ENCODE measurements at places on chromosomes 13 and 19.

DNA sequence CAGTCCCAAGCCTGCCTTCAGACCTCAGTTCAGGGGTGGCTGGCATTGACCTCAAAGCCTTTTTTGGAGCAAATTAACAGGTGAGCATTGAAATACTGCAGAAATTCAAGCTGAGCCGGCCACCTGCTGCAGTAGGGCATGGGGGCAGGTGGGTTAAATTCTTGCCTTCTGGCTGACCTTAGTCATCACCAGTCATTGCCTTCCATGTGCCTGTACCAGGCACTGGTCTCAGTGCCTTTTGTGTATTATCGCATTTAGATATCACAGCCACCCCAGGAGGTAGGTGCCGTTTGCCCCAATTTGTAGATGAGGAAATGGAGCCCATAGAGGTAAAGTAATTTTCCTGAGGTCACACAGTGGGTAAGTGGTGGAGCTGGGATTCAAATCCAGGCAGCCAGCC lies 7.2 kb downstream of the PPP1R37 start:
- no peak for DNase-seq

- no peak for DNase-seq
Measured at GRCh38 chr19:18704054-18704453, 20.6 kb downstream of the CRTC1 start.

DNA sequence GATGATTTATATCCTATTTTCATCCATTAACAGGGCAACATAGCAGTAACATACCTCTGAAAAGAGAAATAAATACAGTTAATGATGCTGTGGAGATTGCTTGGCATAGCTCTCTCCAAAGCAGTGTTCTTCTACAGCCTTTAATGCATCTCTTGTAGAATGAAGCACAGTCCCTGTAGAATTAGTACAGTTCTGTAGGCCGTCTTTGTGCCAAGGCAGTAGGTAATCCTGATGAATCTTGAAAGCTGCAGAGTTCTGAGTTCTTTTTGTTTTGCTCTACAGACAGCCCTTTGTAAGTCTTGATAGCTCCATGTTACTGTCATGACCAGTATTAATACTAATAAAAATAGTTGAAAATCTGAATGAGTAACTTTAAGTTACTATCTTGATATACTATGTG lies 184.2 kb downstream of the MAB21L1 start:
- no peak for DNase-seq

GRCh38 chr13:36819739-36820090 lies 693 bp downstream of the RFXAP start:
- no peak for DNase-seq

DNA sequence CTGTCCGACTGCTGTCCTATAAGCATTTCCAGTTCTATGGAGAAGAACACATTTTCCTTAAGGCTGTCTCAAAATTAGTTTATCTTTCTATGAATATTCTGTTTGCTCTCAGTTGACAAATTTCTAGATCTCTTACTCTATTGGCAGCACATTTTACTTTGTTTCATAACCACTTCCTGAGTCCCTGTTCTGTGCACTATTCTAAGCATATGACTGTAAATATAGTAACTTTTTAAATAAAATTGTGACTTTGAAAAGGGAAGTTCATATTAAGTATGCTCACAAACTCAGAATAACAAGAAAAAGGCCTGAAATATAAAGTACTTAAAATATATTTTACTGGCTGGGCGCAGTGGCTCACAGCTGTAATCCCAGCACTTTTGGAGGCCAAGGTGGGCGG lies 56.5 kb upstream of the HTR2A start:
- peak; percentile 68 for DNase-seq

DNA sequence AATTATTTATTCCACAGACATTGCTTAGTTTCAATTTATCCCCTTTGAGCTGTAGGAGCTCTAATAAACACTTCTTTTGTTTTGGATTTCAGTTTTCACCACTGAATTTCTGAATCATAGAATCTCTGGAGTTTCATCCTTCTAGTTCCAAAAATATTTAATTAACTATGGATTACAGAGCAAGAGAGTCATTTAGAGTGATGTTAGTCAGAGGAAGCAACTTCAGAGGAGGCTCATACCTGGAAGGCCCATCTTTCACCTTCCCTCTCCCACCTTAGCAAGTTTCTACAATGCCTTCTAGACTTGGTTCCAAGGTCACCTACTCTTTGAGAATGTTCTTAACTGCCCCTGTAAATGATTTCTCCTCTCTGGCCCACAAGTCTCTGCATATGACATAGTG lies 353.2 kb downstream of the SPRY2 start:
- DNase-seq, result no peak

DNA sequence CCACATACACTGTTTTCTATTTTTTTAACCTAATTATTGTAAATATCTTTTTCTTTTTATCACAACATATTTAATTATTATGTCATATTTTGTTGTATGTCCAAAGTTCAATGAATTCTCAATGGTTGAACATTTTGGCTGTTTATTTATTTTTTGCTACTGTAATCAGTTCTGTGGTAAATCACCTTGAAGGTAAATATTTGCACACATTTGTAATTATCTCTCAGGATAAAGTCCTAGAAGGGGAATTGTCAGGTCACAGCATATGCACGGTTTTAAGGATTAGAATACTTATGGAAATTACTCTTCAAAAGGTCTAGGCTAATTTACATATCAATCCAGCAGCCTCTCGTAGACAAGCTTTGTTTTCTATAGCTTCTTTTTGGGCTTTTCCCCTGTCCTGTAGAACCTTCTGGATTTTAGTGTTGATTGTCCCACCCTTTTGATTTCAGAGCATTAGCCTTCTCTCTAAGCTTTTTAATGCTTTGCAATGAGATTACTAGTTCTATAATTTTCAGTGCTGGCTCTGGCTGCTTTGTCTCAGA lies 362.6 kb downstream of the KCNRG start:
- DNase-seq, result no peak

DNA sequence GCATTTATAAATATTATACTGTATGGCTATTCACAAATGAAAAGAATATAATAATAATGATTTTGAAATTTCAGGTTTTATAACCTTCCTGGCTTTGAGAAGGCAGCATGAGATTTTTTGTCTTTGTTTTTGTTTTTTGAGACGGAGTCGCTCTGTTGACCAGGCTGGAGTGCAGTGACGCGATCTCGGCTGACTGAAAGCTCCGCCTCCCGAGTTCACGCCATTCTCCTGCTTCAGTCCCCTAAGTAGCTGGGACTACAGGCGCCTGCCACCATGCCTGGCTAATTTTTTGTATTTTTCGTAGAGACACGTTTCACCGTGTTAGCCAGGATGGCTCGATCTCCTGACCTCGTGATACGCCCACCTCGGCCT lies 64.1 kb downstream of the ZNF429 start:
- no peak for DNase-seq

DNA sequence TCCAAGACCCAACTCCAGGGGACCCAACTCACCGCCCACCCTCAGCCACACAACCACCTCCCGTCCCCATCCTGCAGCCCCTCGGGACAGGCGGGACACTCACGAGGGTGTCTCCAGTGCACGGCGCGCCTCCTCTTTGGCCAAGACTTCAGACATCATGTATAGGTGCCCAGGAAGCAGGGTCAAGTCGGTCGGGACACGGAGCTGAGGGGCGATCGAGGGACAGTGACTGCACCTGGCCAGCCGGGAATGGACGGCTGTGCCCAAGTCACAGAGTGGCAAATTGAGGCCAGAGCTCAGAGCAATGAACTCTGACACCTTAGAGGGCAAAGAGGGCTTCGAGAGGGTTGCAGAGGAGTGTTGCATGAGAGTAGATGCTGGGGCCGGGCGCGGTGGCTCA lies 8.8 kb downstream of the STAP2 start:
- DNase-seq, result no peak

DNA sequence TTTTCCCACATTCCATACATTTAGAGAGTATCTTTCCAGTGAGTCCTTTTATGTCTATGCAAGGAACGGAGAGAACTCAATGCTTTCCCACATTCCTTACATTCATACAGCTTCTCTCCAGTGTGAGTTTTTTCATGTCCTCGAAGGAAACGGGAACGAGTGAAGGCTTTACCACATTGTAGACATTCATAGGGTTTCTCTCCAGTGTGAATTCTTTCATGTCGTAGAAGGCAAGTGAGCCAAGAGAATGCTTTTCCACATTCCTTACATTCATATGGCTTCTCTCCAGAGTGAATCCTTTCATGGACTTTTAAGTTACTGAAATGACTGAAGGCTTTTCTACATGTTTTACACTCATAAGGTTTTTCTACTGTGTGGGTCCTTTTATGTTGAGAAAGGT lies 17.1 kb downstream of the ZNF823 start:
- no peak for DNase-seq

- no peak for DNase-seq
Measured at GRCh38 chr13:110110783-110111182, 196.2 kb downstream of the COL4A1 start.

DNA sequence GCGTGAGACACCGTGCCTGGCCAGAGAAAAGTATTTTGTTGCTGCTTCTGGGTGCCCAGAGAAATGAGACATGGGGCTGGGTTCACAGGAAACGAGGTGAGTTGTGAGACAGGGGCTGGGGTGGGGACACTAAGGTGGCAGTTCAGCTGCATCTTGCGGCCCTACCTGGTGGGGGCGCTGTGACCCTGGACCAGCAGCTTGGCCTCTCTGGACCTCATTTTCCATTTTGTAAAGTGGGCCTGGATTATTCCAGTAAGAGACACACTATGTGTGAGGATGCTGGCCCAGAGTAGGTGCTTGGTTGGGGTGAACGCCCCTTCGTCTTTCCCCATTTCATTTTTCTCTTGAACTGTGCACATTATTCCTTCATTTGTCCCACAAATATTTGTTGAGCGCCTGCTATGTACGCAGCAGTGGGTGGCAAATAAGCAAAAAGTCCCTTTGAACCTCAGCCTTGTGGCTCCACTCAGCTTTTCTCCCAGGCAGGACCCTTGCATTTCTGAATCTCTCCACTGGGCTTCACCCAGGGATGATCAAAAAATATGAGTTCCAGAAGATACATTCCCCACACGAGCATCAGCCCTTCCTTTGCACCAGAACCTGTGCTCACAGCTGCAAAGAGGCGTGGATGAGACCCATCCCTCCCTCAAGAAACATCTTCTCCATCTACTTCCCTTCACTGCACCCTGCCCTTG lies 26.6 kb upstream of the OR10H1 start:
- DNase-seq, result no peak

DNA sequence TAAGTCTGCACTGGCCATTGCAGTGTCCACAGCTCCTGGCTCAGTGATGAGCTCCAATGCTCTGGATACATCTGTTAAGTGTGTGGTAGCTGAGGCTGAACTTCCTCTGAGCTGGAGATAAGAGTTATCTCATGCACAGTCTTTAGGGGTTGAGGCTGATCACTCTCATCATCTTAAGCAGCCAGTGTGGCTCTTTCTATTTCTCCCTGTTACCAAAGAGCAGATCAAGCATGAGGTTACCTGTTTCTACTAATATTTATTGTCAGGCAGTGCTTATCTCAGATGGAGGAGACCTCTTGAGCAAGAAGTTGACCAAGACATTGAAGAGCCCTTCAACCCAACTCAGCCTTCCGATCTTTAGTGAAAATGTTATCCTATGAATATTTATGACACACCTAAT lies 6.6 kb upstream of the OR10H2 start:
- DNase-seq, result no peak

GRCh38 chr13:90947976-90948375 lies 399.5 kb upstream of the MIR17HG start:
- no peak for DNase-seq

DNA sequence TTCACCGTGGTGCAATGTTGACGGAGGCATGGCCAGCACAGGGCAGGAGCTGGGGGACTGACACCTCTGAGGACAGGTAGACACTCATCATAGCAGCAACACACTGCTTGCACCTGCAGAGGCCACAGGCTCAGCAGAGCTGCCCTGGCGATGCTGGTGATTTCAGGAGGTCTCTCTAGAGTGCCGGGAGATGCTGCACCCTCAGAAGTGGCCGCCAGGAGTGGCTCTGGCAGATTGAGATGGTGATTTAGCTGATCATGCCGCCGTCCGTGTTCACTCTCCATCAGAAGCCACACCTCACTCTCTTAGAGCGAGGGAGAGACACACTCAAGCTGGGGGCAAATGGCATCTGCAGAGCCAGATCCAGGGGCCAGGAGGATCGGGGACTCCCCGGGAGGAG lies 244.6 kb upstream of the SGCG start:
- no peak for DNase-seq

GRCh38 chr13:102466610-102467190 lies 64.9 kb upstream of the FGF14 start:
- DNase-seq, result no peak

GRCh38 chr13:110807546-110807945 lies 94.0 kb downstream of the ING1 start:
- DNase-seq, result no peak

DNA sequence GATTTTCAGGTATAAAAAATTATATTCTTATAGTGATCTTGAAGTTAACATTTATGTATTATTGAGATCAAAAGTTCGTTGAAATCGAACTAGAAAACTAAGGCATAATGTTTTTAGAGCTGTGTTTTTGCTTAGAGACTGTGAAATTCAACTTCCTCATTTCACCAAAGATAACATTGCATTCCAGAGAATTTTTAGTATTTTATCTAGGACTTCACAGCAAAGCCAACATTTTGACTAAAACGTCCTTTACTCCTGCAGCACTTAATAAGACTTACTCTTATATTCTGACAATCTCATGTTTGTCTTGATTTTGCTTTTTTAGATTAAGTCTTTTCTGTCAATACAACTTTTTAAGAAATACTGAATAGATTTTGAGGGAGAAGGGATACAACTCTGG lies 4.7 kb downstream of the KCTD4 start:
- DNase-seq, result no peak

DNA sequence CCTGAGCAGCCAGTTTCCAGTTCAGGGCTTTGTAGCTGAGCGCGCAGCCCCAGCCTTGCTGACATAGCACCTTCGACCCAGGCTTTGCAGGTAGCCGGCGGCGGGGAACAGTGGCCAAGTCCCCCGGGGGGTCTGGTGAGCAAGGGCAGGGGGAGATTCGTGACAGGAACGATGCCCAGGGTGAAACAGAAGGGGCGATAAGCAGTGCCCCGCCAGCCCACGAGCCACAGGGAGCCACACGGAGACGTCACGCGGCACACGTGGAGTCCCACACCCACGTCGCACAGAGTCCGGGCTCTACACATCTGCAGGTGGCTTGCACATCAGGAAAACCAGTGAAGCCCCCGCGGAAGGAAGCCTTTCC lies 127.2 kb downstream of the SOX1 start:
- DNase-seq, result no peak

- peak; percentile 79 for DNase-seq
Measured at GRCh38 chr19:8240274-8241229, 31.4 kb downstream of the CERS4 start.

GRCh38 chr19:51101171-51101865 lies 6.9 kb downstream of the CTU1 start:
- no peak for DNase-seq

- no peak for DNase-seq
Measured at GRCh38 chr13:103815619-103816018, 749.4 kb upstream of the SLC10A2 start.
